ENCODE measurements at places on chromosomes 2 and 18.

DNA sequence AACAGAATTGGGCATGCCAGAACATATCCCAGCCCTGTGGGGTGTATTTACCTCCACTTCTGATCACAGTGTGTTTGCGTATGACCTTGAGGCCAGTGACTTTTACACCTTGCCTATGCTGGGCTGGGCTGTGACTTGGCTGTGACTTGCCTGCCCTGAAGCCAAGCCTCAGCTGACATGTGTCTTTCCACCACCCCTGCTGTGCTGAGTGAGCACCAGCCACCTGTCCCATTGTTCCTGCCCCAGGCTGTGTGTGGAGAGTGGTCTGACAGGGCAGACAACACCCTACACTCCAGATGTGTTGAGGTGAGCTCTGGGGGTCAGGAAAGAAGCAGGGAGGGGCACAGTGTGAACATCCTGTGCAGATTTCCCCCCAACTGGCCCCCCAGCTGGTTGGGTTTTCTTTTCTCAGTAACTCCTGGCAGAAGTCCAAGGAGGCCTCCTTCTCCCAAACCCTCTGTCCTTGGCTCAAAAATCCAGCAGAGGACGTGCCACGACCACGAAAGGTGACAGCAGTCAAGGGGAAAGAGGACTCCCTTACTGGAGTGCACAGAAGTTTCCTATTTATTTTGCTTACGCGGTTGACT lies 5.1 kb upstream of the STEAP3 start:
- no peak for DNase-seq

DNA sequence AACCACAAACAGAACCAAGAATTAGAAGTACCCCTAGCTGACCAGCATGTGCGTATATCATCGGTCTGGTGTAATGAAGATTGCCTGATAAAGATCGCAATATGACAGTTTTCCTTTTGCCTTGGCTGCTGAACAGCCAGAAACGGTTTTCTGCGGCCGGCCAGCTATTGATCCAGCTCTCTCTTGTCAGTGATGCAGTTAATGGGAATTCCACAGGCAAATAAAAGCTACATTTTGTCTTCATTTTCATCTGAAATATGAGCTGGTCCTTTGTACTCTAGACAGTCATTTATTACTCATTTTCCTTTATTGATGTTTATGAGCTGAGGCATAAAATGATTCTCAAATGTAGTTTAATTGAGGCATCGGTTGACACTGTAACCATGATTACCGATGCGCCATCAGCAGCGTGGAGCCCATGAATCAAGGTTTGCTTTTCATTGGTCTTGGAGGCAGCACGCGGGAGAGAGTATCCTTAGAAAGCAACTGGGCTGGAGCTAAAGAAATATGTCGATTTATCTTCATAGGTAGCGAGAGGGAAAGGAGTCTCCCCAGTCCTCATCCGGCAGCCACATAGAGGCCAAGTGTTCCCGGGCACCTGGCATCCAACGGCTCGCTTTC lies 535.2 kb downstream of the GALR1 start:
- DNase-seq: no peak

GRCh38 chr2:82819951-82820350 lies 1639.1 kb downstream of the SUCLG1 start:
- no peak for DNase-seq

GRCh38 chr2:212536817-212537725 lies 1.5 kb downstream of the ERBB4 start:
- peak; percentile 6 for DNase-seq

GRCh38 chr18:51342815-51343214 lies 145.3 kb upstream of the MEX3C start:
- no peak for DNase-seq

- no peak for DNase-seq
Measured at GRCh38 chr2:14866736-14867352, 234.3 kb downstream of the LRATD1 start.

DNA sequence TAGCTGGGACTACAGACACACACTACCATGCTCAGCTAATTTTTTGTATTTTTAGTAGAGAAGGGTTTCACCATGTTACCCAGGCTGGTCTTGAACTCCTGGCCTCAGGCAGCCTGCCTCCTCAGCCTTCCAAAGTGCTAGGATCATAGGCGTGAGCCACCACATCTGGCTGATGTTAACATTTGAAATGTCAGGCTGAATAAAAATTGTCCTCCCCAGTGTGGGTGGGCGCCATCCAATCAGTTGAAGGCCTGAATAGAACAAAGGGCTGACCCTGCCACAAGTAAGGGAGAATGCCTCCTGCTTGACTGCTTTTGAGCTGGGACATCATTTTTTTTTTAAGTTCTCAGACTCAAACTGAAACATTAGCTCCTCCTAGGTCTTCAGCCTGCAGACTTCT lies 21.0 kb upstream of the RHOB start:
- no peak for DNase-seq

DNA sequence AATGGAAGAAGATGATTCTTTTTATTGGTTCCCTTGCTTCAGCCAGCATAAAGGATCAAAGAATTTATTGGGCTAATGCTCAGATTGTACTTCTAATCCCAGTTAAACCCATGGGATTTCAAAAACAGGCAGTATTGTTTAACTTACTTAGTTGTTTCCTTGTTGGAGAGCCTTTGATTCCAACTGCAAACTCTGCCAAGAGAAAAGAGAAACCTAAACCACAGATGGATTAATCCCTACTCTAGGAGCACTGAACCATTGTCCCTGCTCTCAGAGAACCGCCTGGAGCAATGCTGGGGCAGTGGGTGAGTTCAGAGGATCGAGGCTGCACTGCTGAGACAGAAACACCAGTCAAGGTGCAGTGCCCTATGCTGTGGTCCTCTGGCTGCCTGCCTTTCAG lies 44.9 kb upstream of the SIGLEC15 start:
- DNase-seq: no peak

- no peak for DNase-seq
Measured at GRCh38 chr2:181183878-181184542, 203.6 kb downstream of the UBE2E3 start.

DNA sequence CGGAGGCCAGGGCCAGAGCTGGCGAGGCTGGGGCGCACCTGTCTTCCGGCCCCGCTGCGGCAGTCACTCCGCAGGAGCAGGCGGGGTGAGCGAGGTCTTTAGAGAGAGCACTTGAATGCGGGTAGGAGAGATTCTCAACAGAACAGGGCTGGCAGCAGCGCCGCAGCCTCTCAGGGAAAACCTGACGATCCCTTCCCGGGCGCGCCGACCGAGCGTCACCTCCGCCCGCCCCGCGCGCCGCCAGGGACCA lies 526 bp downstream of the PRKRA start:
- DNase-seq: peak; percentile 75

- DNase-seq: no peak
Measured at GRCh38 chr2:171846894-171847293, 47.1 kb downstream of the SLC25A12 start.

DNA sequence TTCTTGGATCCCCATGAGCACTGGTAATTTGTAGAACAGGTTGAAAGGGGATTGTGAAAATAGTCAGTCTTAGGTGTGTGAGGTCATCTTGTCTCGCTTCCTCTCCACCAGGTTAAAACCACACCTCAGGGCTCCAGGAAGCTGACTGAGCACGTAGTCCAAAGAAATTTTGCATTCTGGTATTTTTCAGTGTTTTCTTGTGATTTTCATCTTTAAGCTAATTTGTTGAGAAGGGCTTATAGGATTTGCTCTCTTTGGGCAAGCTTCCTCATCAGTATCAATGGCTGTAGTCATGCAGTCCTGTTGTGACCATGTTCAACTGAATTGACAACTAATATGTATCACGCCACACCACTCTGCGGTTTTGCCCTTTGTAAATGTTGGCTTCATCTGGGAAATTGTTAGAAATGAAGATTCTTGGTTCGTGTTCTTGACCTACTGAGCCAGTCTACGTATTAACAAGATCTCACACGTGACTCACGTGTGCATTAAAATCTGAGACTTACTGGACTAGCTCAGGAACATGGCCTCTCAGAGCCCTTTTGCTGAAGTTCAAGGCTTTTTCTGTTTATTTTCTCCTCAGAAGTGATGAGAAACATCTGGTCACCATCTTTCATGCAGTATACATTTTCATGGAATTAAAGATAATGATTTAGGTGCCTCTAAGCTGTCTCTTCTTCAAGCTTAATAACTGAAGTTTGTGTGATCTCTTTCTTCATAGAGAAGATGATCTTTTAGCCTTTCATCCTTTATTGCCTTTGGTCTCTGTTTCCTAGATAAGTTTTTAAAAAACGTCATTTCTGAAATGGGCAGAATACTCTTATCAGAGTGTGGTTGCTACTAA lies 32.8 kb downstream of the FMNL2 start:
- no peak for DNase-seq

GRCh38 chr2:191572319-191572718 lies 105.6 kb upstream of the NABP1 start:
- no peak for DNase-seq

- no peak for DNase-seq
Measured at GRCh38 chr2:53021292-53021691, 746.3 kb upstream of the CHAC2 start.

DNA sequence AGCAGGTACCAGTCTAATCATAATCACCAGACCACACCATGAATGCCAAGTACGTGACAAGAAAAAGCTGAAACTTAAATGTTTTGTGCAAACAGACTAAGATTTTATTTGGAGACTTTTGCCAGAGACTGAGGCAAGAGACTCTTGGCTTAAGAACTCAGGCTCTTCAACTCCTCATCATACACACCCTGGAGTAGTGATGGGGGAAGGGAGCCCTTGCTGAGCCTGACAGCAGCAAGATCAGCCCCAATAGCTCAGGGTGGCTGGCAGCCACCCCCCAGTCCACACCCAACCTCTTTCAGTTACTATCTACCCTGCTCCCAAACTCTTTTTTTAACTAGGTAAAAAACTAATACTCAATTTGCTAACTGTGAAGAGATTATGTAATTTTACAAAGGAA lies 114.8 kb downstream of the CCBE1 start:
- no peak for DNase-seq

DNA sequence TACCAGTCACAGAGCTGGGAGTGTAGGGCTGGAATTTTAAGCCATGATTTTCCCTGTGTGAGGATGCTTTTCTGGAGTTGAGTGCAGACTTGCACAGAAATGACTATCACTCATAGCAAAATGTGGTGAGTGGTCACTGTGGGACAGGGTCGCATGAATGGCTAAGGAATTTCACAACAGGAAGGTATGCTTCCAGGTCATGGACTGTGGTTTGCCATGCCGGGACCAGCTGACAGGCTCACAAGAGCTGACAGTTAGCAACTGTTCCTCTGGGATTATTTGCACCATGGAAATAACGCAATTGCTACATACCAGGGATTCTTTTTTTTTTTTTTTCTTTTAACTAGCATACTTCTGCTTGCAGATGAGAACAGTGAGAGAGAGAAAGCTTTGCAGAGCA lies 3.8 kb upstream of the UXS1 start:
- no peak for DNase-seq

GRCh38 chr2:152445791-152446201 lies 110.8 kb downstream of the FMNL2 start:
- DNase-seq: peak; percentile 19

DNA sequence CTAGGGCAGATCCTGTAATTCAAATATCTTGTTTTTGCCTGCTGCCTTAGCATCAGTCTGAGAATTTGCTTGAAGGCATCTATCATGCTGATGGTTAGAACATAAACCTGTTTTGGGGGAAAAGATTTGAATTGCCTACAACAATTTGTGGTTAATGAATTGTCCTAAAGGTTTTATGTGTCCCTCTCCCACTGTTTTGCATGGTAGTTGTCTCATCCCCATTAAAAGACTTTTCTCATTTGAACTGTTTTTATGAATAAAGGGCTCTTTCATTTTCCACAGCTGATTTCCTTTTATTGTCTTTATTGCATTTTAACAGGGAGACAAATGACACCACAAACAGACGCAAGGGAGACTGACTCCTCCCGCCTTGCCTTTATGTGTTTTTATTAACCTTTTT lies 275.6 kb downstream of the PIK3C3 start:
- DNase-seq: no peak

DNA sequence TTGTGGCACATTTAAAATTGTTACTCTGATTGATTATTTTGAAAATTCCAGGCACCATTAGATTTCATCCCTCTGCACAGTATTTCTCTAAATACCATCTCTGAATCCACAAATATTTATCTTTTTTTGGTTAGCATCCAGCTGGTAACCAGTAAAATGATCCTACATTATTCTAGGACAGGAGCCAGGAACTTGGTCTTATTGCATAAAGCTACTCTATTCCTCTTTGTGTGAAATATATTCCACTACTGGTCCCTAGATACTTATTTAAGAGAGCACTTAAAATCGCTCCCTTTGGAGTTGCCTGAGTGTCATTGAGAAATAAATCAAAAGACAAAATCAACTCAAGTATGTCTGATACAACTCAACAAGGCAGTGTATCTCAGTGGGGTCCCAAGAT lies 7.4 kb upstream of the MBOAT2 start:
- no peak for DNase-seq

- no peak for DNase-seq
Measured at GRCh38 chr2:226431288-226431948, 368.2 kb downstream of the IRS1 start.

DNA sequence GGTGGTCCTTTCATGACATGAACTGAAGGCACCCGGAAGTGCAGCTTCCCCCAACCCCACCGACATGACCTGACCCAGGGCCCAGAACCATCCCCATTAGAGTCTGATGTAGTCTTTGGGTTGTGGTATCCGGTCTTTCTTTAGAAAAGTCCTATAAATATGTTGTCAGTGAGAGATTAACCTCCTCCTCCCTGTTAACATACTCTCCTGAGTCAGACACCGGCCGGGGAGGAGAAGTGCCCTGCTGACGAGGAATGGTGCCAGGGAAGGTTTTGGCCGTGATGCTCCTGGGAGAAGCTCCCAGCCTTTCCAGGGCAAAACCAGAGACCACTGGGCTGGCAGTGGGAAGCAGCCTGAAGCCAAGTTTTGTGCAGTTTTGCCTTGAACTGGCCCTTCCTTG lies 109.0 kb downstream of the LAMA3 start:
- no peak for DNase-seq

DNA sequence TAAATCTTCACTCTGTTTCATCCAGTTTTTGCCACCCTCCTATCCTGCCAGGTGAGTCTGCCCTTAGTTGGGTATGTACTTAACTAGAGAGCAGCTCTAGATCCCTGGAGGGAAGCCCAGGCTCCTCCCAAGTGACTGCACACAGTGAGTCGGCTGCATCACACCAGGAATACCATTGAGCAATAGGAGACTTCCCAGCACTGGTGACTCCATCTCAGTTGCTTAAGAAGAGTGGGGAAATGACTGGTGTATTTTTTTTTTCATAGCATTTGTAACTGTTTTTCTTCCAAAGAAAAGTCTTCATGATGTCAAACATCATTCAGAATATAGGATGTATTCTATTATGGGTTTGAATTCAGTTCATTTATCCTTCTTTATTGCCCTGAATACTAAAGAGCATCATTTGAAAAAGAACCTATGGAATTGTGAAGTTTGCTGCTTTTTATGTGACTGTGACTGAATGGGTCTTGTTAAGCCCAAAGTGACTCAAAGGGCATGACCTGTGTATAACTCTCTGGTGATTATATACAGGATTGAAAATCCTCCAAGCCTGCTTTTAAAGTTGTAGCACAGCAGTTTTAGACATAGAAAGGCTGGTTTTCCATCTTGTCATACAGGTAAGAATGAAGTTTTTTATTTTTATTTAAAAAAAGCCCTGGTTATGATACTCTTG lies 84.3 kb downstream of the MAP3K20 start:
- DNase-seq: peak; percentile 55

GRCh38 chr2:168976034-168976654 lies 55.0 kb downstream of the ABCB11 start:
- DNase-seq: no peak

Data from H54 (cell line).